SHP77 treated with DMSO at 0.1 percent for 48 hours (cell line): ENCODE measurements at places on chromosomes 3 and 15.

DNA sequence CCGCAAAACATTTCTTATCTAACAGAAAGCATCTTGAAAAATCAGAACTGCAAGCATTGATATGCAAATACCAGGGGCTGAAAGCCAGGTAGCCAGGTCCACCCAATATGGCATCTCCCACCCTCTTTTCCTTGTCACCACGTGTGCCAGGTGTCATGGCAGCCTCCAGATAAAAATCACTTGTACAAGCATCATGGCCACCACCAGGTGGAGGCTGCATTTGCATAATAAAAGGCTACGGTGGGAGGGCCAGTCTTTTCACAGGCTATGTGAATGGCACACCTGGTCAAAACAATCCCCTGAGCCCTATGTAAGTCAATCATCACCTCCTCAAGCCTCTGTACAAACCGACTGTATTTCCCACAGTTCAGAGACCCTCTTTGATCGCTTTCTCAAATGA, 1233.1 kb upstream of the ALCAM start:
- no peak for DNase-seq

GRCh38 chr3:150013801-150014200, 43.1 kb upstream of the PFN2 start:
- DNase-seq: no peak

DNA sequence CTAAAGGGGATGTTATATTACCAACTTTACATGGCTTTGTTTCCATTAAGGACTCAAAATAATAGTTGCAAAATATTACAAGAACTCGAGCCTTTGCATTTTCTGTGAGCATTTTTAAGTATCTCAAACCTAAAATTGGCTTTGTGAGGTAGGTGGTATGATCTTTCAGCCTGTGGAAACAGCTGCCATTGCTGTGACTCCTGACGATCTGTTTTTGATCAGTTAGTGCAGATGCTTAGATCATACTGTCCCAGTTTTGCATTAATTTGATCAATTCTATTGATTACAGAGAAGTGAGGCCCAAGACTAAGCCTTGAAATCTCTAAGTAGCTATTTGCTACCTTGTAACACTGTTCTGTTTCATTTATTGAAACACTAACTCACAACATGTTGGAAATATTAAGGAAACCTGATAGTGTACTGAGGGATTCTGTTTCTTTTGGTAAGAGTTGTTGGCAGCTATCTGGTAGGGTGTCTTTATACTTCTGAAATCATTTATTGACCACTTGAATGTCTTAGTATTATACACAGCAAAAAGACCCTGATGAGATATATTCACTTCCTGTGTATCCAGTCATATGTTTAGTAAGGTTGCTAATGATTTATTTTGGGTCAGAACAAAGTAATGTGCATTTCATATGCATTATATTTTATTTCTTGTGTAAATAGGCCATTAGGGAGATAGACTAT, 14.8 kb downstream of the SKIL start:
- no peak for DNase-seq

DNA sequence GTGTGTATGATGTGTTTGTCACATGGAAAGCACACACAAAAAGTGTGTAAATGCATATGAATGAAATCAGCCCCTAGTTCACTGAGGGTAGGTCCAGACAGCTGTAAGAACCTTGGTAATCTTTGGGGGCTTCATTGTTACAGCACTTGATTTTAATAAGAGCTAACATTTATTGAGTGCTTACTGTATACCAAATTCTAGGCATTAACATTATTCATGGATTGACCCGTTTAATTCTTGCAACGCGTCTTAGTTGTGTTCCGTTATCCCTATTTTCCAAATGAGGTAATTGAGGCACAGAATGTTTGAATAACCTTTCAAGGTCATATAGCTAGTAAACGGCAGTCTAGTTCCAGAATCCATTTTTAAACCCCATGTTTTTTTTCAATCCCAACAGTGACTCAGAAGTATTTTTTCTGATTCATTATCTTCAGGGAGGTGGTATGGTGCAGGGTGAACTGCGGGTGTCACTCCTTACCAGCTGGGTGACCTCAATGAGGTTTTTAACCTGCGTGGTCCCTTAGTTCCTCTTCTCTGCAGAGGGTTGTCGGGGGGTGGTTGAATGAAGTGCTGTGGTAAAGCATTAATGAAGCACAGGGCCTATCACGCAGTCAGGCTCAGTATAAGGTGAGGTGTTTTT, 14.2 kb downstream of the RAB8B start:
- no peak for DNase-seq
